Thoracic aorta (tissue), 2 donors: ENCODE measurements at places on chromosomes 7 and 10.

- DNase-seq: no peak
Measured at GRCh38 chr7:2761131-2761624, 73.2 kb downstream of the AMZ1 start.

DNA sequence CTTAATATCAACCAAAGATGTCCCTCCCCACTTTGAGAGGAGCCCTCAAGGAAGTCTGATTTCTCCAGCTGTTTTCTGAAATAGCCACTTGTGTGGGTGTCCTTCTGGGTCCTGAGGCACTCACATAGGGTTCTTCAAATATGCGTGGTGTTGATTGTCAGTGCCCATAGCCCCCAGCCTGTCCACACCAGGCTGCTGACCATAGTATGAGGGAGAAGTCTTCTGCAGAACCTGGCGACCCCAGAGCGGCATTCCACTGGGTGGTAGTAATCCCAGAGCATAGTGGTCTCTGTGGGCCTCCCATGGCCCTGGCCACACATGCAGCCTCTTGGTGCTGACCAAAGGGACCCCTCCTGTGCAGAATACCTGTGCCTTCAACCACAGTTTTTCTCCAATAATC, 82.7 kb upstream of the MACROH2A2 start:
- DNase-seq: no peak

GRCh38 chr7:16233517-16233916, 187.8 kb downstream of the CRPPA start:
- DNase-seq: no peak

DNA sequence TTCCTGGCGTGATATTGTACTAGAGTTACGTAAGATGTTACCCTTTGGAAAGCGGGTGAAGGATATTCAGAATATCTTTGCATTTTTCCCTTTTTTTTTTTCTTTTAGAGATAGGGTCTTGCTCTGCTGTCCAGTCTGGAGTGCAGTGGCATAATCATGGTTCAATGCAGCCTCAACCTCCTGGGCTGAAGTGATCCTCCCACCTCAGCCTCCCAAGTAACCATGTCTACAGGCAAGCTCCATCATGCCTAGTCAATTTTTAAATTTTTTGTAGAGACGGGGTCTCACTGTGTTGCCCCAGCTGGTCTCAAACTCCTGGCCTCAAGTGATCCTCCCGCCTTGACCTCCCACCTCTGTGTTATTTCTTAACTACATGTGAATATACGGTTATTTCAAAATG, 18.4 kb downstream of the VPS41 start:
- no peak for DNase-seq

DNA sequence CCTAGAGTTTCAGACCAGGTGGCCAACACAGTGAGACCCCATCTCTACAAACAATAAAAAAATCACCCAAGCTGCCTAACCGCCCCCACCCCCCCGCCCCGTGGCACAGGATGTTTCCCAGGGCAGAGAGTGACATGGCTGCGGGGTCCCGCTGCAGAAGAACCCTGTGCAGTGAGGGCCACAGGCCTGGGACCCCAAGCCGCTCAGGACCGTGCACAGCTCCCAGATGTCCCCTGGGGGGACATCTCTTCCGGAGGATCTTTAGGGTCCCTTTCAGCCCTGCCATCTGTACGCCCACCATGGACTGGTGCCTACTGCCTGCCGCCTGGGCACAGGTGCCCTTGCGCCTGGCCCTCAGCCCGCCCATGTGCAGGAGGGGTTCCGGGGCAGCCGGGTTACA, 373.6 kb downstream of the DNAJB6 start:
- no peak for DNase-seq

DNA sequence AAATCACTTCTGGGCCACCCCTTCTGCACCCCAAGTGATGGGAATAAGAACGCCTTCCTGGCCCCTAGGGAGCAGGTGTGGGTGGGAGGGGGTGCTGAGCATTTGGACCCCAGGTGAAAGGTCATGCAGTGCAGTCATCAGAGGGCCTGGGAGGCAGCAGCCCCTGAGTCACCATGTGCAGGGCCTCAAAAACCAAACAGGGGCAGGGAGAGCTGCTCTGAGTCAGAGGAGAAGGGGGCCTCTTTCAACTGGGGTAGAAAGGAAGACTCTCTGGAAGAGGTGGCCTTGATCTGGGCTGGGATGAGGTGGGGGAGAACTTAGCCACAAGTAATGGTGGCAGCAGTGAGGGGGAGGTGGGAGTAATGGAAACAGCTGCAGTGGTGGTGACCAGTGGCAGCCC, 164.3 kb downstream of the BUB3 start:
- no peak for DNase-seq

- DNase-seq: no peak
Measured at GRCh38 chr7:93140582-93141191, 7.5 kb downstream of the SAMD9L start.

DNA sequence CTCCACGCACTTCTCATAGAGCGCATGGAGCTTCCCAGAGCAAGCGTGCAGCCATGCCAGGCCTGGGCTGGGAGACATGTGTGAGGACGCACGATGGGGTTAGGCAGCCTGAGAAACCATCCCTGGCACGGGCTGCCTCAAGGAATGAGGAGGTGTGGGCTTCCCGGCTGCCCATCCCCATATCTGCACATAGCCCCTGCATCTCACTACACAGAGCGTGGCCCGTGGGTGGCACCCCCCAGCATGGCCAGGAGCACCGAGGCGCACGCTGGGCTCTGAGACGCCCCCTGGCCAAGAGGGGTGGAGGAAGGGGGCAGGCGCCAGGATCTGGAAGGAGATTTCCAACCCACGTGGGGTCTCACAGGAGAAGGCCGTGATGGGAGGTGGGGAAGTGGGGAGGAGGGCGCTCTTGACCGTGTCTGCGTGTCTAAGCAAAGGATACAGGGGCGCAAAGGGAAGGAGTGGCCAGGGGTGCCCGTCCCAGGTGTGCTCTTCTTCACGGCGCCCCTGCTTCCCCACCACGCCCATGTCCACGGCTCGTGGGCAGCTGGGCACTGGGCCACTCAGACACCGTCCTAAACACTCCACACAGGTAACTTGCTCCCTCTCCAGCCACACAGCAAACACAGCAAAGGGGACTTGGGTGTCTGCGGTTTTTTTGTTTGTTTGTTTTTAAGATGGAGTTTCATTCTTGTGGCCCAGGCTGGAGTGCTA, 340.5 kb downstream of the PTPRN2 start:
- DNase-seq: no peak

- no peak for DNase-seq
Measured at GRCh38 chr10:79255007-79255507, 92.2 kb upstream of the PPIF start.

- no peak for DNase-seq
Measured at GRCh38 chr7:119664601-119665000, 608.4 kb upstream of the KCND2 start.

DNA sequence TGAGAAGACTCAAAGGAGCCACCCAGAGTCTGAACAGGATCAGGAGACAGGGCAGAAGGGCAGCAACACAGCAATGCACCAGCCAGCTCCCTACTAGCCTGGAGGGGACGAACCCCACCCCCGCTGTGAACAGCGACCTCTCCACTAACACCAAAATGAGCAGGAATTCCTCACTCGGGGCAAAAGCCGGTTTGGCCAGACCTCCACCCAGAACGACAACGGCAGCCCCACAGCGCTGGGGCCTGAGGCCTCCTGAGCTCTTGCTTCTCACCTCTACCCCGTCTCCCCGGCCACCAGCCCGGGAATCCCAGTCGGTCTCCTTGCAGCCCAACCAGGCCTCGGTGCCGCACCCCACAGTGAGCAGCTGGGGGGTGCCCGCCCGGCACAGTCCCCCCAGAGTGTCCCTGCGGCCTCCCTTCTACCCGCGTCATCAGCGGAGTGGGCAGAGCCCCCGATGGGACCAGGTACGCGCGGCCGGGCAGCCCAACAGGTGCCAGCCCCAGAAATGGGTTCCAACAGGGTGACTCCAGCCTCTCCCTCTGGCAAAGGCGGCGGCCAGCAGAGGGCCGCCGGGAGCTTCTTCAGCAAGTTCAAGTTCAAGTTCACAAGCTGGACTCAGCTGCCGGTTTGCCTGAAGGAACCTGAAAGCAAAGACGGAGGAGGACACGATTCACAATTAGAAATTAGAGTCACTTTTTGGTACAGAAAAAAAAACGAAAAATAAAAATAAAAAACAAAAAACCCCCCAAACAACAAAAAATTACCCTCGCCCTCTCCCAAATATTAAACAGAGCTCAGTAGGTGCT, 129.0 kb downstream of the MARCHF5 start:
- DNase-seq: no peak

- no peak for DNase-seq
Measured at GRCh38 chr10:24603333-24603732, 120.4 kb downstream of the ARHGAP21 start.

- no peak for DNase-seq
Measured at GRCh38 chr7:107080099-107080505, 35.6 kb downstream of the PRKAR2B start.

- no peak for DNase-seq
Measured at GRCh38 chr10:88333248-88333630, 249.9 kb downstream of the RNLS start.

DNA sequence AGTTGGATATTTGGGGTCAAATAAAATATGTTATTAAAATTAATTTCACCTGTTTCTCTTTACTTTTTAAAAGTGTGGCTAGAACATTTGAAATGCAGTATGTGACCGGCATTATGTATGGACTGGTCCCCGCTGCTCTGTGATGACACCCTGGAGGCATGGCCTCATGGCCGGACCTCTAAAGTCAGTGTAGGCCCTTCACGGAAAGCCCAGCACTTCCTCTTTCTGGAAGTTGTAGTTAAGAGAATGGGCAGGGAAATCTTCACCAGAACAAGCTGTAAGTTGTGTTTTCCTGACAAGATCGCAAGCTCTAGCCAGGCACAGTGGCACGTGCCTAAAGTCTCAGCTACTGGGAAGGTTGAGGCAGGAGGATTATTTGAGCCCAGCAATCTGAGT, 38.3 kb upstream of the SRGN start:
- DNase-seq: no peak

GRCh38 chr7:5408777-5409176, 14.9 kb downstream of the TNRC18 start:
- DNase-seq: no peak

- DNase-seq: no peak
Measured at GRCh38 chr10:127972751-127973357, 66.0 kb downstream of the PTPRE start.

GRCh38 chr7:127666602-127667001, 14.6 kb downstream of the SND1 start:
- DNase-seq: no peak

DNA sequence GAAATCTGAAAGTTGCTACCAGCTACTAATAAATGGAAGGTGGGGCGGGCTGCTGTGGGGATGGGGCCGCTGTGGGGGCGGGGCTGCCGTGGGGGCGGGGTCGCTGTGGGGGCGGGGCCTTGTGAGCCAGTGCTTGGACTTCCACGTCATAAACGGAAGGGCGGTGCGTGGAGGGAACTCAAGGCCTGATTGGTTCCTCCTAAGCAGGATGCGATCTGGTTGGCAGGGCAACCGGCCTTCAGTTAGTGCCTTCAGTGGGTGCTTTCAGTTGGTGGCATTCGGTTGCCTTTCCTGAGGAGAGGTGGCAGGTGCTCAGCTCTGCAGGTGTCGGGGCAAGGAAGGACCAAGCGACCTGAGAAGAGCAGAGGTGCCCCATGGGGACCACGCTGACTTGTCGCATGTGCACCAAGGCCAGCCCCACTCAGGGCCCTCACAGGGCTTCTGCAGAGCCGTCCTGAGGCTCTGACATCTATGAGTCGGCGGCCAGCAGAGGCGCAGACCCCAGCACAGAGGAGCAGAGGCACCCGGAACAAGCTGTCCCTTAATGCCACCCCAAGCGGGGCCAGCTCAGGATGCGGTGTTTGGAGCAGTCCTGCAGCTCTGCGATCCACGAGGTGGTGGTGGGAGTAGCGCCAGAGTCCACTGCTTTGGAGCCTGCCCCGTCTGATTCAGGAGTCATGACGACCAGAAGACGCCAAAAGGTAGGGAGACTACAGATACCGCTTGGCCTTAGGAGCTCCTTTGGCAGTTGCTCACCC, 54.4 kb upstream of the PDSS1 start:
- no peak for DNase-seq

DNA sequence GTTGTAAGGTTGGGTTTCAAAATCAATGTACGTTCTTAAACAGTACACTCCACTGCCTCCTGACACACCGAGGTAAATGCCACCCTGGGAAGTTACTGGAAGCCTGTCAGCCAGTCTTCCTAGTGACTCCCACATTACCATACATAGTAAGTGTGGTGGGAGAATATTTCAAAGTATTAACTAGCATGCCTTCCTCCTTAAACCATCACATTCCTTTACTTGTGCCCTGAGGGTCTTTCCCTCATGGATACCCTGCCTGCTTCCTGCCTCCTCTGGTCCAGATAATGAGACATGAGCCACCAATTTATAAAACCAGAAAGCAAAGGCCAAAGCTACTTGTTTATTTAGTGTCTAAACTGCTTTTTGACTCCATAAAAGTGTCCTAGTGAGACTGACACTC, 23.3 kb upstream of the SORCS3 start:
- DNase-seq: no peak

- no peak for DNase-seq
Measured at GRCh38 chr7:100157334-100158228, 942 bp downstream of the TRAPPC14 start.

- peak; percentile 62 for DNase-seq
Measured at GRCh38 chr10:125060826-125061556, 99.4 kb downstream of the CTBP2 start.

DNA sequence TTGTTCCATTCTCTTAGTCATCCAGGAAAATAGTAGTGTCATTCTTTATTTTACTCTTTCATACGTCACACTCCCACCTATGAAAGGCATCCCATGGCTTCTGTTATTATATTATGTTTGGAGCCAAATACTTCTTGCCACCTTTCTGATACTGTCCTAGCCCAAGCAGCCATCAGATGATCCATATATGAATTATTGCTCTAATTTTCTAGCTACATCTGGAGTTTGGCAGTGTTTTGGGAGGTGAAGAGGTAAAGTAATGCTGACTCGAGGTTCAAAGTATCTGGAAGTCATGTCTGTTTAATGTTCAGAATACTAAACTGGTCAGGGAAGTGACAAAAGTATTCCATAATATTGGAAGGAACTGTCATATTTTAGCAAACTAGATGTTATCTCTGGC, 362.5 kb downstream of the GPR37 start:
- DNase-seq: no peak

DNA sequence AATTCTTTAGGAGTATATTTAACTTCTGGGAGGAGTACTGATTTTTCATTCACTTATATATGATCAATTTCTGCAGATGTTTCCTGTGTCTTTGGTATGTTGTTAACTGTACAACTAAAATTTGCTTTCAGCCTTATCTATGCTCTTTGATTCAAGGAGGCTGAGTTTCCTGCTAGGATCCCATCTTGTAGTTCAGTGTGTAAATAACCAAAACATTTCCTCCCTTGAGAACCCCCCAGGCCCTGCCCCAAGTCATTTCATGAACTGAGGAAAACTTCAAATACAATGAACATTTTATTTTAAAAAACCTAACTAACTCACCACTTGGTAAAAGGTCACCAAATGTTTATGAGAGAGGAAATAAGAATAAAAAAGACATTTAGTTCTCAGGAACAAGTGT, 55.5 kb downstream of the VWA2 start:
- no peak for DNase-seq

GRCh38 chr10:130804778-130805634, 506.5 kb downstream of the TCERG1L start:
- DNase-seq: no peak

- DNase-seq: no peak
Measured at GRCh38 chr10:125089469-125089868, 70.9 kb downstream of the CTBP2 start.

GRCh38 chr7:139823959-139824521, 5.0 kb upstream of the TBXAS1 start:
- no peak for DNase-seq

GRCh38 chr7:153835103-153835502, 217.1 kb upstream of the DPP6 start:
- no peak for DNase-seq

GRCh38 chr7:23205577-23205908, 23.7 kb downstream of the NUP42 start:
- DNase-seq: no peak
